Smooth muscle cell of the coronary artery (primary cell): ENCODE measurements at places on chromosomes 16 and 17. TPM values are rescaled to one million over a fixed set of nuclear protein-coding genes. Genes with fewer than 3 reads are reported as not detected.

CCL3 gene
- not detected in 2 replicates for total RNA-seq

GNGT2 gene
- total RNA-seq, result not detected in 2 replicates

PPP1R1B gene
- total RNA-seq, result 3.0 TPM in 1 of 2 replicates, not detected in the other

KRT32 gene
- not detected in 2 replicates for total RNA-seq

TNP2 gene
- total RNA-seq, result not detected in 2 replicates

KRT36 gene
- total RNA-seq, result 0.08 and 0.12 TPM in 2 replicates
